Cerebellar nuclear complex (tissue), 1 donor: ENCODE measurements at places on chromosomes 16 and 17.

GRCh38 chr16:25177831-25178688 is 38.7 kb upstream of the AQP8 start:
- DNase-seq: no peak

DNA sequence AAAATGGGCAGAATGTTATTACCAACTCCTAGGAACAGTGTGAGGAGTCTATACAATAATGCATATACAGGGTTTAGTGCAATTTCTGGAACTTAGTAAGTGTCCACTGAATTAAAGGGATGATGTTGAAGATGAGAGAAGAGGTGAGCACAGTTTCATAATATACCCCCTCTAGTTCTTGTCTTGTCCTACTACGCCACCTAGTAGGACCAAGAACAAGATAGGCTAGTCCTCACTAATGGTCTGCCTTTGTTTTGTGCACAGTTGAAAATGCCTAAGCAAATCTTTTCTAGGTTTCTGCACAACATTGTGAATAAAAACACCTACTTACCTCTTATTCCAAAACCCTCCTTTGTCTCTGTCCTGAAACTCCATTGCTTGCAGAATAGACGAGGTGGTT is 670.2 kb downstream of the CDH8 start:
- no peak for DNase-seq

DNA sequence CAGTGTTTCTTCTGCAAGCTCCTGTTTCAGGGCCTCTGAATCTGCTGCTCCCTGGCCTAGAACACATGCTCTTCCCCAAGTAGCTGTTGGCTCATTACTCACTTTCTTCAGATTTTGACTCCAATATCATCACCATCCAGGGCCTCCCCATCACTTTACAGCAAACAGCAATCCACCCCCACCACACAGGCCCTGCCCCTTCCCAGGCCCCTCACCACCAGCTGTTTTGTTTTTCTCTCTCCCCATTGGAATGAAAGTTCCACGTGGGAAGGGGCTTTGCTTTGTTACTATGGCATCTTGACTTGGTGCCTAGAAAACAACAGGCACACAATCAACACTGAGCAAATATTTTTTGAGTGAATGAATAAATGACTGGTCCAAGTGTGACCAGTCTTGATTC is 4.0 kb downstream of the TMEM170A start:
- no peak for DNase-seq

DNA sequence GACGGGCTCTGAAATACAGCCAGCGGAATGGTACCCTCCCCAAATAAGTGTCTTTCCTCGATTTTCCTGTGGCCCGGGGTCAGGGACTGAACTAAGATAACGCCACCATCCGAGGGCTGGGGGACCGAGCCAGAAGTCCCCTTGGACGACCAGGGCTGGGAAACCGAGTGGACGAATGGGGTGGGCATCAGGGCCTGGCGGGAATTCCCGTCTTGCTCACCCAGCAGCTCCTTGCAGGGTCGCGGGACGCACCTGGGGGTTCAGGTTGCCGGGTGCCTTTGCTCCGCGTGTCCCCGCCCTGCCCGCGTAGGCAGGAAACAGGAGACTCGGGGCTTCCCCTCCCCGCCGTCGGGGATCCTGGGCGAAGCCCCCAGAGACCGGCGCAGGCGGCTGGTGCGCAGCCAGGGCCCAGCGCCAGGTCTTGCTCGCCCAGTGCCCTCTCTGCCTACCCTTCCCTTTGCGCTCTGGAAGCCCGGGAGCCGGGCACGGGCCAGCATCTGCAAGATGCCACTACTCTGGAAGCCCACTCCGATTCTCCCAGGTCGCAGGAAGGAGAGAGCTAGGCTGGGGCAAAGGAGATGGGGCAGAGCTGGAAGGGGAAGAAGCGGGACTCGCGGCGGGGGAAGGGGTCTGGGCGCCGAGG is 665 bp upstream of the GRIN2C start:
- no peak for DNase-seq

DNA sequence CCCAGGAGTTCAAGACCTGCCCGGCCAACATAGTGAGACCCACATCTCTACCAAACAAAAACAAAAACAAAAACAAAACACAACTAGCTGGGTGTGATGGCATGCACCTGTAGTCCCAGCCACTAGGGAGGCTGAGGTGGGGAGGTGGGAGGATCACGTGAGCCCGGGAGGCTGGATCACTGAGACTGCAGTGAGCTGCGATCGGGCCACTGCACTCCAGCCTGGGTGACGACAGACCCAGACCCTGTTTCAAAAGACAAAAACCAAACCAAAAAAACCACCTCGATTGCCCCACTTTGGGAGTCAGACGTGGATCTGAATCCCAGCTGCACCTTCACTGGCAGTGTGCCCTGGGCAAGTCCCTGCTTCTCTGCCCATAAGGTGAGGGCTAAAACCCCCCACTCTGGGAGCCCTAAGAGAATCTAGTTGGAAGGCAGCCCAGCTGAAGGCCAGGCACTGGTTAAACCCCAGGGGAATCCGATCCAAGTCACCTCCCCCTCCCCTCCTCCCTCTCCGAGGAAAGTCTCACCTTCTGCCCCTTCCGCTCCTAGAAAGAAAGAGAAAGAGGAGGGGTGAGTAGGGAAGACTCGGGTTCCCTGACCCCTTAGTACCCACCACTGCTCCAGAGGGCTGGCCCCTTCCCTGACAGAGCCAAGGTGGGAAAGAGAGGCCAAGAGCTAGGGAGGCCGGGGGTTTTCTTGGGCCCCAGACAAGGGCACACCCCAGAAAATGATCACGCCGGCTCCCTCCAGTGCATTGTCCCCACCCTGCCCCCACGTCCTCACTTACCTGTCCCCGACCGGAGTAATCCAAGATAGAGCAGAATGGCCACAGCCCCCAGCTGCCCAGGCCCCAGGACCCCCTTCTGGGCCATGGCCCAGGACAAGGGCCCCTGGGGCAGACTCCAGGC is 647 bp downstream of the PRSS8 start:
- no peak for DNase-seq

GRCh38 chr16:1460602-1461138 is 14.2 kb downstream of the CLCN7 start:
- DNase-seq: no peak

DNA sequence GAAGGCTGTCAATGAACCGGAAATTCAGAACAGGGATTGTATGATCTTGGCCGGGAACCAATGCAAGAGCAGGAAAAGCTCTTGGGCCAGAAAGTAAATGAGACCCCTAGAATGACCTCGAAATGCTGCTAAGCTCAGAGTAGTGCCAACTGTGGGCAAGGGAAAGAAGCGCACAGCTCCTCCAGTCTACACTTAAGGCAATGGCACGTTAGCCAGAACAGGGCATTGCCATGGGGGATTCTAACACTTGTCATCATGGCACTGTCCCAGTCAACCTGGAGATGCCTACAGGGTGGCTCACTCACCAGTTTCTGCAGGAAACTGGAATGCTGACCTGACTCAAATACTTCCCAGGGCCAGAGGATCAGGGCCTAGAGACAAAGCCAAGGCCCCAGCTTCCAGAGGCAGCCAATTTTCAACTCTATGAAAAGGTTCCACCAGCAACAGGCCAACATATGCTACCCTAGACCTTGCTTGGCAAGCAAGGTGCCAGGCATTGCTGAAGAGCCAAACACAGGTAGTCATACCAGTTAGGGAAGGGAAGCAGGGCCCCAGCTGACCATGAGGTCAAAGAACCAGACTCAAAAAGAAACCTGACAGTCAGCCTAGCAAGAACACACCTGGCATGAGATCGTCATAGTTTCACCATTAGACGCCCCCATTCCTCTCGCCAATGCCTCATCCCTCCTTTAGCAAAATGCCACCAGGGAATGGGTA is 34.9 kb downstream of the ARHGAP17 start:
- DNase-seq: no peak

DNA sequence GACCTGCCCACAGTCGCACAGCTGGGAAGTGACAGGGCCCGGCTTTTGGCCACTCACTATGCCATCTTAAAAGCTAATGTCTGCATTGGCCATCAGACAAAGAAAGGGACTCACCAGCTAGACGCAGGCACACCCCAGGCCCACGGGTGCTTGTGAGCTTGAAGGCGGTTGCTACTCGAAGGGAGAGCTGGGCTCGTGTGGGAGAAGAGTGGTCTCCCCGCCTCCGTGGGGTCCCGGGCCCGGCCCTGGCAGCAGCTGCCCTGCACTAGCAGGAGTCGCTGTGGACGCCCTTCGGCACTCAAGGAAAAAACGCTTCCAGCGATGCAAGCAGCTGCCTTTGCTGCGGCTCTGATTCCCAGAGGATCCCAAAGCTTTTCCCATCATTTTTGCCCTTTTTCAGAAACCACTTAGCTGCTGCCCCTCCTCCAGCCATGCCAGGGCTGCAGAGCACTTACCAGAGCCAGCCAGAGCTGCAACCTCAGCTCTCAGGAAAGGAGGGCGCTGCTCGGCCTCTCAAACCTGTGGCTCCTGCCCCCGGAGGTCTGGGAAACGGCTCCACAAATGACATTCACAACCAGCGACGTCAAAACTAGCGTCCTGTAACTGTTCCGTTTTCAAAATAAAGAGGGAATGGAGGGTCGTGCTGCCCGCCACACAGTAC is 12.3 kb downstream of the TRPV1 start:
- no peak for DNase-seq

GRCh38 chr17:45435481-45435880 is 2.8 kb upstream of the ARHGAP27 start:
- DNase-seq: no peak

- no peak for DNase-seq
Observed at GRCh38 chr16:3248596-3248995, 7.8 kb downstream of the MEFV start.

DNA sequence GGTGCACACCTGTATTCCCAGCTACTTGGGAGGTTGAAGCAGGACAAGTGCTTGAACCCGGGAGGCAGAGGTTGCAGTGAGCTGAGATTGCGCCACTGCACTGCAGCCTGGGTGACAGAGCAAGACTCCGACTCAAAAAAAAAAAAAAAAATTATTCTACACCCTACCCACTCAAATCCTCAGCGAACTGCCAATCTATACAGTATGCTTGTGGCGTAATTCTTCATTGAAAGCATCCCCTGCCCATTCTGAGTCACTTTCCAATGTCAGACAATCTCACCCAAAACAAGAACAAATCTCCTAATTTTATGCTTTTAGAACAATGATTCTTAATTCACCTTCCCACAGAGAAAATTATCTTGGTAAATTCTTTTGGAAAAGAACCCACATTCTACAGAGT is 12.0 kb downstream of the AMFR start:
- DNase-seq: no peak

DNA sequence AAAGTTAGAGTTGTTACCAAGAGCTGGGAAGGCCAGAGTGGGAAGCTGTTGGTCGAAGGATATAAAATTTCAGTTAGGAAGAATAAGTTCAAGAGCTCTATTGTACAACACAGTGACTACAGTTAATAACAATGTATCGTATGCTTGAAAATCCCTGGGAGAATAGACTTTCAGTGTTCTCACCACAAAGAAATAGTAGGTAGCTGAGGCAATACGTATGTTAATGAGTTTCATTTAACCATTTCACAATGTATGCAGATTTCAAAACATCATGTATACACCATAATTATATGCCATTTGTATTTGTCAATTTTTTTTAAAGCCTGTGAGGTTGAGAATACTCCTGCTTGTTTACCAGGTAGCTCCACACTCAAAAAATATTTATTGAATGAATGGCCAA is 41.5 kb upstream of the MYOCD start:
- no peak for DNase-seq

GRCh38 chr17:80879723-80880647 is 111.7 kb upstream of the CHMP6 start:
- DNase-seq: no peak

- no peak for DNase-seq
Observed at GRCh38 chr16:25478476-25478875, 213.3 kb upstream of the HS3ST4 start.

DNA sequence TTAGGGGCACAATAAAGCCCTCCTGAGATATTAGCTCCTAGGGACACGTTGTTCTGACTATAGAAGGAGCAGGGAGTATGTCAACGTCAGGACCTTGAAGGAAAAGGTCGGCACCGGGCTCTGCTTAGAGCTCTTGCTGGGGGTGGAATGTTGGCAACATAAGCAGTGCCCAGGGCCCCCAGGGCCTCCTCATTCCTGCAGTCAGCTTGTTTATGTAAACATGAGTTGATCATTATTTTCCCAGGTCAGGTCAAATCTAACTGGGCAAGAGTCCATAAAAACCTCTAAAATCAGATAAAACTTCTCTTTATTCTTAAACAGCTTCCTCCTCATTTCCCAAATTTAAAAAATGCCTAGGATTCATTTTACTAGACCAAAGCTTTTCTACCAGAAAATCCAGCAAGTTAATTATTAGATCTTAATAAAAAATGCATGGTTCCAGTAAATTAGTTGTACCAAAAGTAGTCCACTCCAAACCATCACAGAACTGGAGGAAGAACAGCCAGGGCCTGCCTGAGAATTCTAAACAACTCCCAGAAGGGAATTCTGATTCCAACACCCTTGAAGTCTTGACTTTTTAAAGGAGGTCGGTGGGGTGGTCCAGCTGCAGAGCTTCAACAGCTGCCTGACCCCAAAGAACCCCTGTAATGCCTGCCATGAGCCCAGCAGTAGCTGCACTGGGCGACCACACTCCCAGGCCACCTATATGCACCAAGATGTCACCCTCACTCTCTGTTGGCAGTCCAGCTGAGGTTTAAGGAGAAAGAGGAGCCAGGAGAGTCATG is 54.3 kb downstream of the AMFR start:
- DNase-seq: no peak

DNA sequence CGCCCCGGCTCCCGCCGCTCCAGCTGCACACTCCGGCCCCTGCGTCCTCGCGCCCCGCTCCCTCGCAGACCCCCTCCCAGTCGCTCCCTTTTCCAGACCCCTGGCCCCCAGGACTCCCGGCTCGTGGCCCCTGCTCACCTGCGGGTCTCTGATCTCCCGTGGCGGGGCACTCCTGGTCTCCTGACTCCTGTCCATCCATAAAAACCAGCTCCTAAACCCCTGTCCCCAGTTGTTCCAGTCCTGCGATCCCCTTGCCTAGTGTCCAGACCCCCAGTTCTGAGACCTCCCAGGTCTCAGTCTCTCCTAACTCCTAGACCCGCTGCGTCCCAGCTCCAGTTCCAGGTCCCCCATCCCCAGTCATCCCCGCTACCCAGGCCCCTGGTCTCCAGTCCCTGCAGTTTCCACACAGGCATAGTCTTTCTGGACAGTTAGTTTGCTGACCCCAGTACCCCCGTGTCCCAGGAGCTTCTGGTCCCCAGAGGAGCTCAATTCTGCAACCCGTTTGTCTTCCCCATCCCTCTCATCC is 379 bp downstream of the SNX29 start:
- DNase-seq: no peak

GRCh38 chr17:32497431-32498205 is 10.8 kb downstream of the CDK5R1 start:
- no peak for DNase-seq

GRCh38 chr16:12551946-12552345 is 251.7 kb downstream of the CPPED1 start:
- DNase-seq: no peak

GRCh38 chr16:22337045-22337444 is 37.4 kb downstream of the CDR2 start:
- DNase-seq: no peak

DNA sequence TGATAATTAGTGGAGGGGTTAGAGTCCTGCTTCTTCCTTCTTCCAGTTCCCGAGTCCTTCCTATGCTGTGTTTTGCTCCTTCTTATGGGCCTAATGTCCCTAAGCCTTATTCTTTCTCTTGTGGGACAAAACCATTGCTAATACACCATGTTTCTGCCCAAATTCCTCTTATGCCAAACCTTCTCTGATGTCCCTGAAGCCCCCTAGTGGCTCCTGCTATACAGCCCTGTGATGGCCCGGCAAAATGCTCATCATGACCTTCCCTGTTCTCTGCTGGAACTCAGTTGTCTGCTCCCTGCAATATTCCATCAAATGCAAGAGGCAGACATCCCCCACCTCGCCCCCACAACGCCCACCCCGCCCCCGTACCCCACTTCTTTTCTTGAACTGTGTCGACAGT is 171.6 kb downstream of the CDH11 start:
- no peak for DNase-seq
